GM12878 (cell line): ENCODE measurements at places on chromosomes 2 and 18. TPM values are rescaled to one million over a fixed set of nuclear protein-coding genes. Genes with fewer than 3 reads are reported as not detected.

DNA sequence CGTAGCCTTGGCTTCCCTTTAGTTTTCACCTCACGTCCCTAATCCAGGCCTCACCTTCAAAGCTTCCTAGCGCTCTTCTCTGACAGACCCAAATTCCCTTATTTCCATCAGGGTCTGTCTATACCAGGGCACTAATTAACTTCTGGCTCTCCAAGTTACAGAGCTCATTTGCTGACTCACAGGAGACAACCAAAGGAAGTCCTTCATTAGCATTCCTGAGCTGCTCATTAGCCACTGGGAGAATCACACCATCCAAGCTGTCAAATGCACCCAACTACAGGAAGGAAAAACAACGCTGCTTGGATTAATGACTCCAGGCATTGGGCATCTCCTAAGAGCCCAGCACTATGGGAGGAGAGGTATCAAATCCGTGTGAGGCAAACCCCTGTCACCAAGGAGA, 109.8 kb upstream of the ALK start:
- DNase-seq = no peak

GRCh38 chr2:136116813-136117390, 1.0 kb downstream of the CXCR4 start:
- DNase-seq = no peak

DNA sequence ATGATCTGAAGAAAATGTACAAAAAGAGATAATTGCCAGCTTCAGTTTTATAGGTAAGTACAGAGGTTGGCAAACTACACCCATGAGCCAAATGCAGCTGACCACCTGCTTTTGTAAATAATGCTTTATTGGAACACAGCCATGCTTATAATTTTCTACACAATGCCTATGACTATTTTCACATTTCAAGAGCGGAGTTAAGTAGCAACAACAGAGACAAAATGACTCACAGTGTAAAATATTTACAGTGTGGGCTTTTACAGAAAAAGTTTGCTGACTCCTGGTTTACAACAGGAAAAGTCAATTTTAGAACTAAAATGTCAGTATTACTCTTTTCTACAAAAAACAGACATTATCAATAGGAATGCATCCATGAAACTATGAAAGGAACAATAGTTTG, 26.0 kb downstream of the CWC22 start:
- no peak for DNase-seq

CRYGC gene
- total RNA-seq = not detected in 2 replicates

ANKRD62 gene
- not detected in 2 replicates for total RNA-seq

- DNase-seq = no peak
These were observed 94.9 kb downstream of the BCL2 start for GRCh38 chr18:63224630-63225029.

GRCh38 chr2:202290316-202290715, 24.8 kb downstream of the NOP58 start:
- no peak for DNase-seq

FAM161A gene
- 6.9 and 7.0 TPM in 2 replicates for total RNA-seq

CROCC2 gene
- not detected in 2 replicates for total RNA-seq

DNA sequence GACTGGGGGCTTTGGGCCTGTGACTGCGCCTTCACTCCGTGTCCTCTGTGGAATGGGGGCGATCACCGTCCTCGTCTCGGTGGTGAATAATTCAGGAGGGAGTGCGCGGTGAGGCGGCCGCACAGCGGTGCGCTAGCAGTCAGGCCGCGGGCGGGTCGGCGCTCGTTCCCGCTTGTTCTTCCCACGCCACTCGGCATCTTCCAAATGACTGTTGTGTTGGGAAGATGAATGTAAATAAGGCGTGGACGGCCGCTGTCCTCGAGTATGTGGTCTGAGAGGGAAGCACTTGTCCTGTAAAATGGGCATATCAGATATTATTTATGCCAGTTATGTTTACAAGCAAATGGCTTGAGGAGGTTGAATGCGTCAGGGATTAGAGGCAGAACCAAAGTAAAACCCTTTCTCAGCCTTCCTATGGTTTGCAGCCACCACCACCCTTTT, 608 bp upstream of the VPS4B start:
- no peak for DNase-seq

GRCh38 chr2:98583816-98584618, 24.3 kb downstream of the COA5 start:
- DNase-seq = no peak

DNA sequence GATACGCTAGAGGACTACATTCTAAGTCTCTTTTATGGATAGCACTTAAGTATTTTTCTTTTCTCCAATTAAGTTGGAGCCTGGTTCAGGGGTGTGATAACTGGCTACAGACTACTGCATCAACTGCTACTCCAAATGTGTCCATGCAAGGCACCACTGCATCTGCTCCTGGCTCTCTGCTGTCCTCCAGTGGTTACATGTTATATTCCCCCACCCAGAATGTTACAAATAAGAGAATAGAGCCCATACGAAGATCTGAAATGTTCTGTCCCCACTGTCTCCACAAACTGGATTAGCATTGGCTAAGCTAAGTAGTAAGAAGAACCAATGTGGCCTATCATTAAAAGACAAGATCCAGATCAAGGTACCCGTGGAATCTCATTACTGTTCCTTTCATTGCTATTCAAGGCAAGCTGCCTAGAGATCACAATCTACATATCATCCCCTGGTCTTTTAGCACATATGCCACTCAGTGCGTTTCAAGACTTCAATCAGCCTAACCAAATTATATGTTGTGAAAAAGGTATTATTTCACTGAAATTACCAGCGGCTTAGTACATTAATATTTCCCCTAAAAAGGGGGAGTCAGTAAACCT, 308.3 kb upstream of the SLC8A1 start:
- no peak for DNase-seq

MDH1B gene
- 1.0 TPM in 2 replicates for total RNA-seq

DNA sequence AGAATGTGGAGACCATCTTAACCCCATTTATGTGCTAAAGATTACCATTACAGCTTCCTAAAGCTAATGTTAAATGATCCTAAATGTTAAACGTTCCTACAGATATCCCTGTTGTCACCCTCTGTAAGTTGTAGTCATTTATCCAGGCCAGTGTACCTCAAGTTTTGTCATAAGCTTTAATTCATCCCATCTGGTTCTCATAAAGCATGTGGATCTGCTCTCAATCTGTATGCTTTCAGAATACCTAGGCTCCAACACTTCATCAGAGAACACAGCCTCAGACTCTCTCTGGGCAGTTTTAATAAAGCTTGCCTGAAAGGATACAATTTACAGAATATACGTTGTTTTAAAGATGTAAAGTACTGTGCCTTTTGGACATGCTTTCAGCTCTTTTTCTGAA, 4.2 kb upstream of the CCDC178 start:
- DNase-seq = no peak

MARCO gene
- 0.18 and 0.32 TPM in 2 replicates for total RNA-seq

DNA sequence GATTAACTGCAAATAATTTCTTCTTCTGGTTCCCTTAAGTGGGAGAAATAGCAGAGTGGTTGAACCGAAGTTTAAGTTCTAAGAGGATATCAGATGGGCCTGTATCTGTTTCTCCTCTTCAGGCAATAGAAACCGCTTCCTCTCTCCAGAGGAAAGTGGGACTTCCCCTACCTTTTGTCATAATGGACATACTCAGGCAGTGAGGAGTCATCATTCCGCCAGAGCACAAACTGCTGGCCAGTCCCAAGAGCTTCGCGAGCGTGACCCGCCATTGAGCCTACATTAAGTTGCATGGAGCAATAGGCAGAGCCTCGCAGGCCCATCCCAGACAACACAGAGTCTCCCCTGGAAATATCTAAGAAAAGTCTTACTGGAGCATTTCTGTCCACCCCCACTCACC, 158.9 kb downstream of the LDLRAD4 start:
- no peak for DNase-seq

ACKR3 gene
- 7.0 and 7.4 TPM in 2 replicates for total RNA-seq

CGREF1 gene
- total RNA-seq = 0.11 TPM in 1 of 2 replicates, not detected in the other

DNA sequence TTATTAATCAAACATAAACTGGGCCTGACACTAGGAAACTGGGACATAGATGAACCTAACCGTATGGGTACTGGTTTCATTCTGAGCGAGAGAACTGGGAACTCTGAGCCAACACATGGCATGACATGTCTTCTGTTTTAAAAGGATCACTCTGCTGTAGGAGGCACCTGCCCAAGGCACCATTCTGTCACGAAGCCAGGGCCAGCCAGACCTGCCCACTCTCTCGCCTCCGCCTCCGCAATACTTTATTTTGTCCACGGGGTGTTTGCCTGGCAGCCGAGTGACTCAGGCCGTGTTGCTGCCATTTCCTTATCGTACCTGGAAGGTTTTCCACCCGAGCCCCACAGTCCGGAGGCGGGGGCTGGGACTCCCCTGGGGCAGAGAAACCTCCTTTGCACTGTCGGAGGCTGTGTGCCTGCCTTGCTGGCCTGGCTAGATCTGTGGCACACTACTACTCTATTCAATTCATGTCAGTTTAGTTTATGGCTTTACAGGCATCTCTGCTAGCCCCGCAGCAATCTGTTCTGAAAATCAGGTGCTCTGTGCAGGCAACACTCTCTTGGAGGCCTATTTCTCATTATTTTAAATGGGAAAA, 120.4 kb upstream of the ACKR3 start:
- DNase-seq = no peak

GRCh38 chr2:60354713-60355112, 198.7 kb downstream of the BCL11A start:
- DNase-seq = no peak

STK39 gene
- 0.05 and 0.21 TPM in 2 replicates for total RNA-seq

DNA sequence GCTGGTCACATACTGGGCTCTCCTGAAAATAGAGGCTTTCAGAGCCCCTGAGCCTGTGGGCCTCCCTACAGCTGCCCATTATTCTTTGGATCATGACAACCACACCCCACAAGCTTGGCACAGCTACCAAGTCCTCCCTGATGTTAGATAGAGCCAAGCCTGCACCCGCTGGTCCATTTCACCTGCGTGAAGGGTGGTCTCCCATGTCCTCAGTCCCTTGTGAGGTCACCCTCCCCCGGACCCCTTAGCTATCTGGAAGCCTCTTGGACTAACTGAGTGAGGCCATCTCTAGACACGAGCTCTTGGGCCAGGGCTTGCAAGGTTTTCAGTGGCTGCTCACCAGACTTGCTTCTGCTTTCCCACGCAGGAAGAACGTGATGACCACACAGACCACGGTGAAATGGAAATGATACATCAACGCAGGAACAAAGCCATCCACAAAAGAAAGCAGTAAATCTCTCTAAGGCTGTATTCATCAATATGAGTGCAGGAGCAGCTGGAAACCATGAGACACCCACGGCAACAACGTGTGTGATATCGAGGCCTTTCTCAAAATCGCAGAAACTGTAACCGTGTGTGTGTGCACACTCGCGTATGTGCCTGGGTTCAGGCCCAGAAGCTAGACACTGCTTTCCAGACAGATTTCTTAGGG, 10.1 kb upstream of the MAL start:
- DNase-seq = no peak

DNA sequence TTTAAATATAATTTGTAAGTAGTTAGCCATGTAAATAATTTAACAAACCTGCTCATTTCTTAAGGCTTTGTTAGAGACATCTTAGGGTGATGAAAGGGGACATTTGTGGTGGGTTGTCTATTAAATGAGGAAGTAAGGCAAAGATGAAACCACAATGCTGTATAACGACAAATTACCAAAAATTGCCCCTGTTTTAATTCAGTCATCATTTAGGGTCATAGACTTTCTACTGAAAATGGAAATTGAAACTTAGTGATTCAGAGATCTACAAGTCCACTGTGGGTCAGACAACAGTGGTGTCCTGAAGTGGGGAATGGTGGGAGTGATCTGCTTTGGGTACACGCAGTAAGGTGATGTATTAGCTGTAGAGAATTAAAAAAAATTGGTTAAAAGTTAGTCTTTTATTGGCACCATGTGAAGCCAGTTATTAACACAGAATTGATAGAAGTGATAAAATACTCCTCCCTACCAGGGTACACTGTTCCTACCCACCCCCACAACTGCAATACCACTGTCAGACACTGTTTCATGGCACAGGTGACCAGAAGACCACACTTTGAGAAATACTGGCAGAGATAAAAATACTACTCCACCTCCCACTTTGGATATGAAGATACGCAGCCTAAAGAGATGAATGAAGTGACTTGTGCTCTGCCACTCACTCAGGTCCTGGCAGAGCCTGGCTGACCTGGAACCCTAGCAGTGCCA, 13.4 kb downstream of the CERS6 start:
- DNase-seq = peak; percentile 75

- no peak for DNase-seq
These were observed 35.6 kb upstream of the PRLH start for GRCh38 chr2:237530472-237531433.

C1QL2 gene
- not detected in 2 replicates for total RNA-seq

GRCh38 chr2:70087702-70088597, 673 bp downstream of the PCBP1 start:
- DNase-seq = no peak

- no peak for DNase-seq
These were observed 157.5 kb downstream of the TGIF1 start for GRCh38 chr18:3607309-3608098.

DNA sequence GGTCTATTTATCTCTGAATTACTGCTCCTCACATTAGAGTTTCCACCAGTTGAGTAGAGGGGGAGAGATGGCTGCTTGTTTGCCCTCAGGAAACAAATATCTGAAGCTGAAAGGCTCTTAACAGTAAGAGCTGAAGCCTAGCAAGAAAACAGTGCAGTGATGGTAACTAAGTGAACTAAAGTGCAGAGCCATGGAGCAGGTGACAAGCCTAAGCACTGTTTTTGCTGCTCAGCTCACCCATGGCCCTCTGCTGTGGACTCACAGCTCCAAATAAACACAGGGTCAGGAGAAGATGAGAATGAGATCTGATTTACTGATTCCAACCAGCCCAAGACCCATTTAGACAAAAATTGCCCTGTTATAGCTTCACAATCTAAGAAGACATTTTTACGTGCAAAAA, 118.4 kb downstream of the ETAA1 start:
- DNase-seq = no peak

DSG1 gene
- total RNA-seq = 2.8 and 3.9 TPM in 2 replicates

ASTL gene
- 0.43 and 1.0 TPM in 2 replicates for total RNA-seq

KCNG2 gene
- not detected in 2 replicates for total RNA-seq

IGFBP5 gene
- 1.8 and 2.8 TPM in 2 replicates for total RNA-seq

GPR155 gene
- total RNA-seq = 1.6 and 3.0 TPM in 2 replicates

STARD6 gene
- 0.33 TPM in 1 of 2 replicates, not detected in the other for total RNA-seq

TUBA3E gene
- total RNA-seq = not detected in 2 replicates

DNA sequence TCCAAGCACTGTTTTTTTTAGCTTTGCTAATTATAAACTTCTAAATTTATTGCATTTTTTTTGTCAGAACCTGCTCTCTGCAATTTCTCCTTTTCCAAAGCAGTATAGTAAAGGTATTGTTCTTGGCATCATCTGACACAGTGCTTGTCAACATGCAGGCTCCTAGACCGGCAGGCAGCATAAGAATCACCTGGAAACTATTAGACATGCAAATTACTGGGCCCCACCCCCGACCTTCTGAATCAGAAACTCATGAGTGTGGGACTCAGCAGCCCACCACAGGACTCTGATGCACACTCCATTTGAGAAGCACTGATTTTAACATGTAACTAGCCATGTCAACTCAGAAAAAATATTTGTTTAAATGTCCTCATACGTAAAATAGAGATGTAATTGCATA, 551.1 kb upstream of the CELF4 start:
- no peak for DNase-seq

DNA sequence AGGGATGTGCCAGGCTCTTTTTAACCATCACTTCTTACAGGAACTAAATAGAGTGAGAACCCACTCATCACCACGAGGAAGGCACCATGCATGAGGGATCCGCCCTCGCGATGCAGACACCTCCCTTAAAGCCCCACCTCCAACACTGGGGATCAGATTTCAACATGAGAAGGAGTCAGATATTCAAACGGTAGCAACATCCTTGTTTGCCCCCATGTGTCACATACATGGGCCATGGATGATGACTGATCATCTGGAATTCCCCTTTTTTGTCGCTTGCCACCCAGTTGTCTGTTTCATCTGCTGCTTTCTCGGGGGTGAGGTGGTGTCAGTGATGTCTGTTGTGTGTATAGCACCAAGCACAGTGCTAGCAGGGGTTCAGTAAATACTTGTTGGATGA, 57.9 kb downstream of the NCK2 start:
- DNase-seq = peak; percentile 74

DYNC1I2 gene
- total RNA-seq = 52.4 and 54.2 TPM in 2 replicates
